ENCODE measurements at places on chromosomes 11 and 22.

DNA sequence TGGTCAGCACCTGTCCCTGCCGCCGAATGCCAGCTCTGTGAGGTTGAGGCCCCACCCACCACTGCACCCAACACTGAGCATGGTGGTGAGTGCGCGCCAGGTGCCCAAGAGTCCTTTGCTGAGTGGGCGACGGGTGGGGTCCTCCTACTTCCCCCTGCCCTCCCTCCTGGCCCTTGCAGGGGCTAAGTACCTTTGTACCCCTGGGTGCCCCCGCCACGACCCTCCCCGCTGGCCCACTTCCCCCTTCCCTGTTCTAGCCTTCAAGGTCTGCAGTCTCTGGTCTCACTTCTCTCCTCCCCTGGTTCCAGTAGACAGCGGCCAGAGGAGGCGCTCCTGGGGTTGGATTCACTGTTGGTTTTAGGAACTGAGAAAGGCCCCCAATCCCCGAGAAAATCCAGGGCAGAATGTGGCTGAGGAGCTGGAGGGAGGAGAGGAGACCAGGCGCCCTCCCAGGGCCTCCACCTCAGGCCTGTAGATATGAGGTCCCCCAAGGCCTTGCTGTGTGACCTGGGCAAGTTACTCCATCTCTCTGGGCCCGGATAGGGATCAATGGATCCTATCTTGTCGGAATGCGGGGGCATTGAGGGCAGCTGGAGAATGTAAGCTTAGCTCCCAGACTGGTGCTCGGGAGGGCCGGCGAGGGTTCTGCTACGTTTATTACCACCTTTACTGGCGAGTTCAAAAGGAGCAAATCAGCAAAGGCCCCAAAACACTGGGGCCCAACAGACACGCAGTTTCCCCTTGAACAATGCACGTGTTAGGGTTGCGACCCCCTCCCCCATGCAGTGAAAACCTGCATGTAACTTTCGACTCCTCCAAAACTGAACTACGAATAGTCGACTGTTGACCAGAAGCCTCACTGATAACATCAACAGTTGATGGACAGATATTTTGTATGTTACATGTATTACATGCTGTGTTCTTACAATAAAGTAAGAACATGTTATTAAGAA is 31.9 kb upstream of the SMIM38 start:
- no peak for DNase-seq

DNA sequence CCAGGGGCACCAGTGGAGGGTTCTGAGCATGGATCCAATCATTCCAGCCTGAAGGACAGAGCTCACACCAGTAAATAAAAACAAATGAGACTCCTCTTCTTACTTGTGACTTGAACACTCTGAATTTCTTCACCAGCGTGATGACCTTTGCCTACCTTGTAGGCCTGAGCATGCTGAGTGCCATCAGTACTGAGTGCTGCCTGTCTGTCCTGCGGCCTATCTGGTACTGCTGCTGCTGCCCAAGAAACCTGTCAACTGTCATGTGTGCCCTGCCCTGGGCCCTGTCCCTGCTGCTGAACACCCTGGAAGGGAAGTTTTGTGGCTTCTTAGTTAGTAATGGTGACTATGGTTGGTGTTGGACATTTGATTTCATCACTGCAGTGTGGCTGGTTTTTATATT is 23.9 kb downstream of the MRGPRX4 start:
- DNase-seq, result no peak

- no peak for DNase-seq
These were observed 7.6 kb downstream of the TSPAN32 start for GRCh38 chr11:2309251-2310072.

- no peak for DNase-seq
These were observed 3.1 kb upstream of the TM7SF2 start for GRCh38 chr11:65108469-65109123.

- DNase-seq, result no peak
These were observed 35.2 kb upstream of the CCDC89 start for GRCh38 chr11:85721191-85721590.

GRCh38 chr11:88813233-88813915 is 252.4 kb downstream of the GRM5 start:
- no peak for DNase-seq

DNA sequence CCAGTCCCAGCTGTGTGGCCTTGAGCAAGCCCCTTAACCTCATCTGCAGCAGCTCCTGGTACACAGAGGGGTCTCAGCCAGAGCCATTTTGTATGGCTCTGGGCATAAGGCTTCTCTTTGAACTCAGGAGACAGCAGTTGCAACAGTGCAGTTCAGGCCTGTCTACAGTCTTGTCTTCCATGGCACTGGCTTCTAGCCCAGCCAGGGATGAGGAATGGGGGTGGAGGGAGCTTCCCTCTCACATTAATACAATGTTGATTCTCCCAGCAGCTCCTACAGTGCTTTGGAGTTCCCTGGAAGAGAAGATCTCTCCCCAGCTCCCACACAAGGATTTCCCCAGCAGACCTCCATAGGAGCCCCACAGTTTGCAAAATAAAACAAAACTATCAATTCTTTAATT is 350.2 kb downstream of the BUD13 start:
- no peak for DNase-seq

DNA sequence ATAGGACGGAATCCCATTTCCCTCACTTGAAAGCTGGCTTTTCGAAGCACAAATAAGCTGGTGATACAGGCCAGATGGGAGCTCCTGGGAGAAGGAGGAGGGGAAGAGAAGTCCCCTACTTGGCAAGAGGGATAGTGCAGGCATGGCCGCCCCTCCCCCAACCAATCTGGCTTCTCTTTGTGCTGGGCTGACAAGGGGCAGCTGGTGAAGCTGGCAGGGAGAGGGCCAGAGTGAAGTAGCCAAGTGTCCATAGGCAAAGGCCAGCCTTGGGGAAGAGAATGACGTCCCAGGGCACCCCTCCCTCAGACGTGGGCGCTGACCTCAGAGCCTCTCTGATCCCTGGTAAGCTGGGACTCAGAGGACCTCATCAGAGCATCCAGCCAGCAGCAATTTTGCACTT is 78.7 kb upstream of the GRAMD1B start:
- DNase-seq, result no peak
